ENCODE measurements at places on chromosomes 1 and 21.

DNA sequence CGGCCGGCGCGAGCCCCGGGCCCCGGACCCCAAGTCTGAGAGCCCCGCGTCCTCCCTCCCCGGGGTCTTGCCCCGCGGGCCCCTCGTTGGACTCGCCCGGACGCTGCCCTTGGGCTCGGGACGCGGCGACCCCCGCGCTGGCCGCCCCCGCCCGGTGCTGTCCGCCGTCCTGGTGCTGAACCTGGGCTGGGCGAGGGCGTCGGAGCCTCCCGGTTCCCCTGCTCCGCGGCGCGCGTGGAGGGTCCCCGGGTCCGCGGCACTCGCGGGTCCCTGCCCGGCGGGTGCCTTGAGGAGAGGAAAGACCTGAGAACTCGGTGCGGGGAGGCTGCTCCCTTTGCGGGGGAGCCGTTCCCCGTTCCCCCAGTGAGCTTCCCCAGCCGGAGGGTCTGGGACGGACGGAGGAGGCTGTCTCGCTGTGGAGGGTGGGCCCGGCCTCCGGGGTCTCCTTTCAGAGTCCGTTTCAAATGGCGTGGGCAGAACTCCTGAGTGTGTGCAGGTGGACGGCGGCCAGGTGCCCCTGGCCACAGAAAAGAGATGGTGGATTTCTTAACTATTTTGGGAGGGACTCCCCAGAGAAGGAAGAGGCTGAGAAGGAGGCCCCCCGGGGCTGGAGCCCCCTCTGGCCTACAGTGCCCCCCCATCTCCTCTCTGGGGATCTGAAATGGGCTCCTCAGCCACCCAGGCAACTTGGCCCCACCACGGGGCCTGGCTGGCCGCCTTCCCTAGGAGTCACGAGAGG is 595 bp downstream of the GABRD start:
- DNase-seq: no peak

DNA sequence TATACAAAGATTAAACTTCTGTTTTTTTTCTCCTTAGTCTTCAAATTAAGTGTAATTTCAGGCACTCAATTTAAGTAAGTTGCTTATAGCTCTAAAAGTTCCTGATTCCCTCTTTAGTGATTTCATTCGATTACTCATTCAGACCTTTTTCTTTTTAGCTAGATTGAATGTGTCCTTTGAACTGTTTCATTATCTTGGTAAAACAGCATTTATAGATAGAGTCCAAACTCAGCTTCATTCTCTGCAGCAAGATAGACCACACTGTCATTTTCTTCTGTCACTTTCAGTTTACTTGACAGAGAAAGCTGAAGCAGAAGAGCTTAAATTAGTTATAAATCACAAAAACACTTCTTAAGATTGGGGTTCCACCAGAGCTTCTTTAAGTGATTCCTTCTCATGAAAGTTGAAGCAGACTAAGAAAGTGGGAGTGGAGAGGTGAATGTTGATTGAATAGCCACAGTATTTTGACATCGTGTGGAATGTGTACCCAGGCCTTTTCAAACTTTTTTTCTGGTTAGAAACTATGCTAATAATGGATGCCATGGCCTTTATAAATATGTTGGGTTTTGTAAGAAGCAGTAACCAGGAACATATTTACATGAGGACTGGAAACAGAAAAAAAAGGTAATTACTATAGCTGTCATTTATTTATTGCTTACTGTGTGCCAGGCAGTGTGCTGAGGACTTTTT is 52.2 kb downstream of the ZBTB40 start:
- no peak for DNase-seq

- DNase-seq: no peak
These were observed 177.4 kb upstream of the NRIP1 start for GRCh38 chr21:15241997-15242736.

DNA sequence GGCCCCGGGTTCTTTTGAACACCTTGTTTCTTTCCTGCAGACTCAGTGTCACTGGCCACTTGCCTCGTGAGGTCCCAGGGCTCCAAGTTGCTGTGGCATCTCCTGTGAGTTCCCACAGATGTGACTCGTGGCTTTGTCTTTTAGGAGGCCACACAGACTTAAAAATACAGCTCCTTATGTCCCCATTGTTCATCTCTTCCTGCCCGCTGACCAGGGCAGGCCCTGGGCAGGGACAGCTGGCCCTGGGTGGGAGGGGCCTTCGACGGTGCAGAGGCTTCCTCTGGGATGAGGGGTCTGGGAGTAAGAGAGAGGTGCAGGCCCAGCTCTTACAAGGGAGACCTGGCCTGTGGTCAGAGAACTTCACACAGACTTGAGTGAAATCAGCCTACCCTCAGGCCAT is 15.6 kb downstream of the LDLRAP1 start:
- DNase-seq: no peak

- DNase-seq: no peak
These were observed at the start of gene RCSD1 for GRCh38 chr1:167629681-167630567. Gene RCSD1, plus strand, starts transcription at chr1:167630232. Its CDS starts 192 bp downstream, at chr1:167630424.

Data from stimulated activated CD8-positive, alpha-beta memory T cell treated with anti-CD3 and anti-CD28 coated beads, Interleukin-15, amount 100 ng/mL, for 1 hour (primary cell).